ENCODE measurements at places on chromosomes 4 and X. TPM values are rescaled to one million over a fixed set of nuclear protein-coding genes. Genes with fewer than 3 reads are reported as not detected.

The TSPAN7 gene
- not detected for total RNA-seq

The GBA3 gene
- total RNA-seq = 0.79 TPM

The FHDC1 gene
- 4.7 TPM for total RNA-seq

The CDKL2 gene
- total RNA-seq = 0.79 TPM

The NAP1L3 gene
- 24.3 TPM for total RNA-seq

The TGIF2LX gene
- not detected for total RNA-seq

The GJB1 gene
- total RNA-seq = not detected

The SSX4B gene
- not detected for total RNA-seq

The SMIM43 gene
- under 0.01 TPM for total RNA-seq

The EVC2 gene
- 9.8 TPM for total RNA-seq

The FUNDC1 gene
- total RNA-seq = 11.2 TPM

The BTK gene
- not detected for total RNA-seq

The SATL1 gene
- total RNA-seq = under 0.01 TPM

Data from placental epithelial cell (primary cell).